ENCODE measurements at places on chromosomes 12 and 14.
A peak's percentile ranks its signal among the peaks of the same experiment; 100 is the strongest.

- DNase-seq: no peak
Observed at GRCh38 chr12:10136637-10137205, 6.7 kb upstream of the CLEC7A start.

DNA sequence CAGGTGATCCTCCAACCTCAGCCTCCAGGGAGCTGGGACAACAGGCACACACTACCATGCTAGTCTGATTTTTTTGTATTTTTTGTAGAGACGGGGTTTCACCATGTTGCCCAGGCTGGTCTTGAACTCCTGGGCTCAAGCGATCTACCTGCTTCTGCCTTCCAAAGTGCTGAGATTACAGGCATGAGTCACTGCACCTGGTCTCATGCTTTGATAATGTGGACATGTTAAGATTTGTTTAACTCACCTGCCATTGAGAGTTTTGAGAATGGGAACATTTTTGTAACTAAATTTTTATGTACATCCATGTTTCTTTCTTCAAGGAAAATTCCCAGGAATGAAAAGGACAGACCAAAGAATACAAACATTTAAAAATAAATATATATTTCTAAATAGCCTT is 121.2 kb downstream of the MIPOL1 start:
- DNase-seq: no peak

DNA sequence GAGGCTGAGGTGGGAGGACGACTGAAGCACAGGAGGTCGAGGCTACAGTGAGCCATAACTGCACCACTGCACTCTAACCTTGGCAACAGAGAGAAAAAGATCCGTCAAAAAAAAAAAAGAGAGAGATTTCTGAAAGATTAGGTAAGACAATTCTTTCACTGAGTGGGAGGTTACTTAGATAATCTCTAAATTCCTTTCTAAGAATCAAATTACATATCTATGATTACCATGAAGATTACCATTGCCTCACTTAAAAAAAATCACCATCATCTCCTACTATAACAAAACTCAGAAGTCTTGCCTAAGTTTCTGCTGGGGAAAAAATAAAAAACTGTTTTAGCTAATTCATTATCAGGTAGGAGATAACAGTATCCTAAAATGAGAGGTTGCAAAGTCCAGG is 366.7 kb downstream of the DUSP6 start:
- DNase-seq: peak; percentile 10

GRCh38 chr14:82411298-82411697 is 877.6 kb upstream of the SEL1L start:
- DNase-seq: no peak

GRCh38 chr14:104971447-104972240 is 6.5 kb downstream of the AHNAK2 start:
- no peak for DNase-seq

- no peak for DNase-seq
Observed at GRCh38 chr14:91095178-91095577, 18.7 kb upstream of the DGLUCY start.

DNA sequence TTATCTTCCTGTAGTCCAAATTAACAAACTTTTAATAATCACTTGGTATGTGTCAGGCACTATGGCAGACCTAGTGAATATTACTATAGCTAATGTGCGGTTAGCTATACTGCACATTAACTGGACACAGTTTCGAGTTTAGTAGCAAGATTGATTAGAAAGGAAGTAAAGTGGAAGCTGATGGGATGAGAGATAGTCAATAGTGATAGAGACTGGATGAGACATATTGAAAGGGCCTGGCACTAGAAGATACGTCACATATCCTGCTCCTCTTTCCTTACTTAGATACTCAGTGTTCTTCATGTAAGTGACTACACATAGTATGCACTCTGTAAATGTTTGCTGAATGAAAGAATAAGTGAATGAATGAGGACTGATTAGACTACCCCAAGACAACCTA is 5.5 kb downstream of the TBK1 start:
- peak; percentile 9 for DNase-seq

DNA sequence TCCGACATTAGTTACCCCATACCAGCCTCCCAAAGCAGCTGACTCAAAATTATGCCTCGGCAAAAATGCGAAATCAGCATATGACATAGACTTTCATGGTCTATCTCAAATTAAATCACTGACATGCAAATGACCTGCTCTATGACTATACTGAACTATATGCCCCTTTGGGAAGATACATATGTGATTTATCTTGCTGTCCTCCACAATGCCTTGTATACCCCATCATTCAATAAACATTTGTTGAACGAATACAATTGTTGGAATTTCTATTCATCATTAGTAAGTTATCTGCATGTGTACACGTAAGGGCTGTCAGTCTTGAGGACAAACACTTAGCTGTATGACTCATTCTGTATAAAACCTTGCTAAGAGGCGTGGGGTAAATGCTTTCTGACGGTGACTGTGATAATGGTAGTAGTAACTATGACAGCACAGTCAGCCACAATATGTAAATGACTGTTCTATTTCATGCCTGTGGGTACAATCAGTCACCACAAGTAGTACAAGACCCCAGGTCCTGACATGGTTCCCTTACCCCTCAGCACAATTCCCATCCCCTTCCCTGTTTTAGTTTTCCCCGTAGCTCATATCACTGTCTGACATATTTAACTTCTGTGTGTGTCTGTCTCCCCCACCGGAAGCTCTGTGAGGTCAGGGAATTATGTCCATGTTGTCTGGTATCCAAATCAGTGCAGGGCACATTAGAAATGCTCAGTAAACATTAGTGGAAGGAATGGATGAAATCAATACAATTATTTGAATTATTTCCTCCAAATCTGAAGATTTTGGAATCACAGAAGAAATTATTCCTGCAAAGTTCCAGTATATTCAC is 42.8 kb downstream of the STXBP6 start:
- no peak for DNase-seq

DNA sequence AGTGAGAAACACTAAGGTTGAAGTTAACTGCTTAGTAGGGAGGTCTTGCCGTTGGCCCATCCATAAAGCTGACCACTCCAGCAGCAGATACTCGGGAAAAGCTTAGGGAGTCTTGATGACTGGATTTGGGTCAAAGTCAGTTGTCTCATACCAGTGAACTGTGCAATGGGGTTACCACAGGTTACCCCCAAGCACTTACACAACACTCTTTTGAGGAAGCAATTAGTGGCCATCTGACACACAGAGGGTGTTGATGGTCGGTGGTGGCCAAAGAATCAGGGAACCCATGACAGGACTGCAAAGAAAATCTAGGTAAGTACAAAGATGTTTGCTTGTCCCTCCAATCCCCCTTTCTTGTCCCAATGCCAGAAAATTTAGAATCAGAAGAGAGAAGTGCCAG is 410.2 kb downstream of the APAF1 start:
- DNase-seq: no peak

DNA sequence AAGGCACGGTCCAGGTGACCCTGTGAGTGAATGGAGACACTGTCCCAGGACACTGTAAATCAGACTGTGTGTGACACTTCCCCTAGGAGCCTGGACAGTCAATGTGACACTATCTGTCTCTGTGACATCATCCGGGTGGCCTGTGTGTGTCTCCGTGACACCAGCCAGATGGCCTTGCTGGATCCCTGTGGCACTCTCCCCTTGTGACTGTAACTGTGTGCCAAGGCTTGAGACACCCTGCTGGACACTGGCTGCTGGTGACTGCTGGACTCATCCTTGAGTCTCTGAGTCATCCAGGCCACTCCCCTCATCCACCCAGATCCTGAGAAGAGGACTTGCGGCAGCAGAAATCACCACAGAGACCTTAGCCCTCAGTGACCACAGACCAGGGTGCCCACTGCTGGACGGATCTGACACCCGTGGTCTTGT is 51.6 kb downstream of the MVK start:
- DNase-seq: no peak
